Esophagus squamous epithelium (tissue), 5 donors: ENCODE measurements at places on chromosomes 6 and 20.

GRCh38 chr6:112649853-112650252 lies 302.7 kb downstream of the RFPL4B start:
- DNase-seq, result no peak

GRCh38 chr20:46832555-46832954 lies 62.1 kb upstream of the EYA2 start:
- DNase-seq, result no peak

GRCh38 chr20:20663841-20664240 lies 48.6 kb downstream of the RALGAPA2 start:
- DNase-seq, result no peak

DNA sequence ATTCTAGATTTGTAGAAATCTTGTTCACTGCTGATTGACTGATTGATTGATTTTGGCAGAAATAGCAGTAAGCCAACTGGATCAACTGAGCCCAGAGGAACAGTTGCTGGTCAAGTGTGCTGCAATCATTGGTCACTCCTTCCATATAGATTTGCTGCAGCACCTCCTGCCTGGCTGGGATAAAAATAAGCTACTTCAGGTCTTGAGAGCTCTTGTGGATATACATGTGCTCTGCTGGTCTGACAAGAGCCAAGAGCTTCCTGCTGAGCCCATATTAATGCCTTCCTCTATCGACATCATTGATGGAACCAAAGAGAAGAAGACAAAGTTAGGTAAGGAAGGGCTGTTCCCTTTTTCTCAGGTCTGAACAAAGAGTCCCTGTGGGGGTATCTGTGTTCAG lies 31.2 kb downstream of the TREML1 start:
- no peak for DNase-seq

DNA sequence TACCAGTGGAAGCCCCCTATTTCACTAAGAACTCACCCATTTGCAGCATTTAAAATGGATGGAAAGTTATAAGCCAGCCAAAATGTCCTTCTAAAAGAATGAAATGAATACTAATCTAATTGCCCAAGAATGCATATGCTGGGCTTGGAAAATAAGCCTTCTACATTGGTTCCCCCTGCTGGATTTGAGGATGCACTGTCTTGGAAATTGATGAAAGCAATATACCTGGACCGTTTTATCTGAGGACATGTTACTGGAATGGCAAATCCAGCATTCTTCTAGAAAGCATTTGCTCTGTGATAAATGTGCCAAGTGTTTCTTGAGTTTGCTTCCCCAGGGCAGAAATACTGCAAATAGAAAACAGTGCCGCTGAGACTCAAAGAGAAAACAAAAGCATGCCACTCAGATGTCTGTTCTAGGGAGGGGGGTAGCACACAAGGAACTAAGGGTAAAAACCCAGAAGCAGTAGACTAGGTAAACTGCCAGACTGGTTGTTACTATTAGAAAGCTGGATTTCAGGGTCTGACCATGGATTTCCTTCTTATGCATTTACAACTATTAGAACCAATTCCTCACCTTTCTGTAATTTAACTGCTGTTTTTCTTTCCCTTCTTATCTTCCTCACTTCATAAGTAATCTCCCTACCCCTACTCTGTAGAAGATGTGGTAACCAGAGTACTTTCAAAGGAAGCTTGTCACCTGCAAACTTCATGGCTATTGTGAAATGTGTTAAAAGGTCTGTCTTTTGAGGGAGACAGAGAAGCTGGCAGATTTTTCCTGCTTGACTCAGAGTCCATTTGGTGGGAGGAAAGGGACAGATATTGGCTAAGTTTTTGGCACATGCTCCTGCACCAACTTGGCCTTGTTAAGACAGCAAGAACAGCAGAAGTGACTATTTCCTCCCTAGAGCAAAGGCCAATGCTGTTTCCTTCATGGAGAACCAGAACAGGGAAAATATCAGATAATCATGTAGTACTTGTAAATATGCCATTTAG lies 642.6 kb downstream of the KIF16B start:
- DNase-seq, result no peak

GRCh38 chr20:47487175-47487917 lies 14.3 kb upstream of the NCOA3 start:
- no peak for DNase-seq

DNA sequence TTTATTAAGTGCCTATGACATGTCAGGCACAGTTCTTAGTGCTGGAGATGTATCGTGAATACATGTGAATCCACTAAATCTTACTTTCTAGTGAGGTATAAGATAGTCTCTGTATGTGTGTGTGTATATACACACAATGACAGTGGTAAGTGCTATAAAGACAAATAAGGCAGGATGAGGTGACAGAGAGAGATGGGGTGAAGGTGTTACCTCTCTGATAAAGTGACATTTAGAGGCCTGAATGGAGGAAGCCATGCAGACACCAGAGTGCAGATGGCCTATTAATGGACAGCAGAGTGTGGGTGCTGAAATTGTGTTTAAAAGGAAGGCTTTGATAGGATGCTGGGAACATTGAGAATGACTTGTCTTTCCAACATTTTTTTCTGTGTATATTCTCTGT lies 454.3 kb downstream of the CDC5L start:
- DNase-seq, result no peak

- no peak for DNase-seq
Measured at GRCh38 chr6:29980511-29980910, 38.2 kb downstream of the HLA-A start.

DNA sequence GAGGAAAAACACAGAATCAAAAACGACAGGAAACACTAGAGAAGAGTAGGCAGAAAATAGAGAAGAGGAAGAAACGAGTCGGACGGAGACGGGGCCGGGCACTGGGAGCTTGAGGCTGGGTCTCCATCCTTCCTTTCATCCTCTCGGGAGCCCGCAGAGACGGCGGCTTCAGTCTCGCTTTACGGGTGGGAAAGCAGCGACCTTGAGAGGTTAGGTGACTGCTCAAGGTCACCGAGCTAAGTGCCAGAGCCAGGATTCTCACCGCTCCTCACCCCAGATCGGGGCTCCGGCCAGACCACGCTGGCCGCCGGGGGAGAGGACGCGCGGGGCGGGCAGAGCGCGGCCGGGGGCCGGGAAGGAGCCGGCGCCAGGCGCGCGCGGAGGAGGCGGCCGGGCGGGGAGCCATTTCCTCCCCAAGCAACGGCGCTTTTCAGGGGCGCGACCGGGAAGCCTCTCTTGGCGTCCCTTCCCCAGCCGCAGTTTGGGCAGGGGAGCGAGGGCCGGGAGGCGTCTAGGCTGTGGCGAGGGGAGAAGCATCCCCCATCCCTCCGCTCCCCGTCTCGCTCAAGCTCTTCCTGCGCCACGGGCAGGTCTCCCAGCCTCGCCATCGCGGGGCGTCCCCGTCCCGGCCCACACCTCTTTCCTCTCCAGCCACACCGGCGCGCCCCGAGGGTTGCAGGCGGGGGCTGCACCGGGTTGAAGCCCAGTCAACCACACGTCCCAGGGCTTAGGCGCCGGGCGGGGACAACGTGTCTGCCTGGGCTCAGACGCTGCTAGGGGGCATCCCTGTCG lies 24.1 kb upstream of the MAP3K7 start:
- DNase-seq, result no peak

GRCh38 chr6:25346064-25346463 lies 66.9 kb downstream of the CARMIL1 start:
- DNase-seq, result no peak

GRCh38 chr6:502761-503160 lies 111.2 kb downstream of the IRF4 start:
- no peak for DNase-seq

- DNase-seq, result no peak
Measured at GRCh38 chr20:9397928-9398327, 116.5 kb upstream of the LAMP5 start.

GRCh38 chr20:8002056-8002455 lies 17.5 kb downstream of the TMX4 start:
- DNase-seq, result no peak

GRCh38 chr6:11277275-11278206 lies 45.1 kb upstream of the NEDD9 start:
- DNase-seq, result no peak

GRCh38 chr6:1839361-1839760 lies 229.6 kb downstream of the FOXC1 start:
- no peak for DNase-seq

DNA sequence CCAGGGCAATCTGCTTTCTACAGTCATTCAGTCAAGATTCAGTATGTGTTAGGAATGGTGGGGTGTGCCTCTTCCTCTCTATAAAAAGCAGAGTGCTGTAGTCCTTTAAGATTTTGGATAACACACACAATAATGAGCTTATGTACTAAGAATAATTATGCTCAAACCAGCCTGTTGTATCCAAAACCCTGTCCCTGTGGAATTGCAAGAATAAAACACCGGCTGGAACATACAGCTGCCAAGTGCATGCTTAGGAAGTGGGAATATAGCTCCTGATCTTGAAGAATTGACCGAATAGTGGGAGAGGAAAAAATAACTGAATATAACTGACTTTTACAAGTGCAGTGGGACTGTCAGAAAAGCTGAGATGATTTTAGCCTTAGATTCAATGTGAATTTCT lies 979 bp upstream of the MOCS1 start:
- DNase-seq, result no peak

- DNase-seq, result no peak
Measured at GRCh38 chr6:157073596-157073995, 249.7 kb downstream of the TMEM242 start.

GRCh38 chr20:59586613-59587012 lies 17.7 kb upstream of the PHACTR3 start:
- no peak for DNase-seq

- DNase-seq, result no peak
Measured at GRCh38 chr20:23366384-23366783, 4.4 kb downstream of the GZF1 start.

- no peak for DNase-seq
Measured at GRCh38 chr6:88808381-88808780, 155.0 kb downstream of the RNGTT start.

GRCh38 chr20:51731731-51732095 lies 36.5 kb downstream of the ATP9A start:
- DNase-seq, result no peak

DNA sequence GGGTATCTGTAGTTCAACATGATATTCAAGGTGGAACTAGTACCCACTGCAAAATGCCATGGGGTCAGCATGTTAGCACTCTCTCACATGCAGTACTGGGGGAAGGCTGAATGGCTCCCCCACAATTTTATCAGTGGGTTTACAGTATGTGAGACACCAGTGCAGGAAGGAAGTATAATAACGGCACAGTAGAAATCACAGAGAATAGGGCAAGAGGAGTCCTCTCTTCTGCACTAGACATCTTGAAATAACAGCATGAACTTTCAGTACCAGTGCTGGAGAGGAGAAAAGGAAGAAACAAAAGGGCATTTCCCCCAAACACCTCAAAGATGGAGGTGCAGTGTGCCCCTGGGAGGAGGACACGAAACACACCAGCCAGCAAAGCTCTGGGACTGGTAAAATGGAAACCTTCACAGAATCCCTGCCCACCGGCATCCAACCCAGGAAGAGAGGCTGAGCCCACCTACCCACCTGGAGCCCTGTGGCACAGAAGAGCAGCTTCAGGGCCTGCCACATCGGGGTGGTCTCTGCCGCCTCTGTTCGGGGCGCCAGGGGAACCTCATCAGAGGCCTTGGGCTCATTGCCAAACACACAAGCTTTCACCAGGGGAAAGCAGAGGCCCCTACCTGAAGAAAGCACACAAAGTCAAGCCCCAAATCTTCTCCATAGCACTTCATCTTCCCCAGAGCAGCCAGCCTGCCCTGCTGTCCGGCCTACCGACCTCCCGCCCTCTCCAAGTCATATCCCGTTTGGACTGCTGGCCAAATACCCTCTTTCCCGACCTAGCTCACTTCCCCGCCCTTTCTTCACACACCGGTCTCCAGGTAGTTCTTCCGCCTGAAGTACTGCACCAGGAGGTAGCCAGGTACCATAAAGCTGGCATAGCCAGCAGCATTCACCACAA lies 1.2 kb downstream of the SLC35B2 start:
- no peak for DNase-seq

DNA sequence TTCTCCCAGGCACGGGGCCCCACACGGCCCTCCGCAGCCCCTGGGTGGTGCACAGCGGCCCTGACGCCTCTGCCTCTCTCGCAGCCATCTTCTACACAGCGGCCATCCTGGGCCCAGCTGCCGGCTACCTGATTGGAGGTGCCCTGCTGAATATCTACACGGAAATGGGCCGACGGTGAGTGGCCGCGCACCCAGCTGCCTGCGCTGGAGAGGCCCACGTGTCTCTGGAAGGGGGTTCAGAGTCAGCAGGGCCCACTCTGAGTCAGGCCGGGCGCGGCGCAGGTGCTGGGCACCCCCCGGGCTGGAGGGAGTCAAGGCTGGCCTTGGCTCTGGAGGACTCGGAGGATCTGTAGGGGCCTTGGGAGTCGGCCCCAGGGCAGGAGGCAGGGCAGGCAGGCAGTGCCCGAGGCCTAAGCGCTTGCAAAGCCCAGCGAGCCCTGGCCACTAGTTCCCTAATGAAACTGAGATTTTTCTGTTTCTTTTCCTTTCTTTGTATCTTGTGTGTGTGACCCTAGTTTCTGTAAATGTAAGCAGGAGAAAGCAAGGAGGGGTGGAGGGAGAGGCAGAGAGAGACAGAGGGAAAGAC lies 16.4 kb downstream of the SLCO4A1 start:
- no peak for DNase-seq

- no peak for DNase-seq
Measured at GRCh38 chr6:45371924-45372573, 5.7 kb downstream of the SUPT3H start.

DNA sequence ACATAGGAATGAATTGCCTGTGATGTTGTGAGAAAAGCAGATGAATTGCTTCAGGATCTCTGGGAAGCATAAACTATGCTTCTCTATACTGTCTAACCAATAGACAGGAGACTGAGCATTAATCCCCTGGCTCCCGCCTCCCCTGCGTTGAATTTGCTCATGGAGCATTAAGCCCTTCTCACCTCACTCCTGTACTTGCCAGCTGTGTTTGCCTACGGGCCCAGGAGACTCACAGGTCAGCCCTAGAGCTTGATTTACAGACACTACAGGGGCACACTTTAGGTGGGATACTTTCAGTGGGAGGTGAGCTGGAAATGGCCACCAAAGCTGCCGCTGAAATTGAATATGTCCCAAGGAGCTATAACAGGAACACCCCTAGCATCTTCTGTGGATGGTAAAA lies 418.7 kb downstream of the CBLN4 start:
- no peak for DNase-seq

GRCh38 chr6:160489091-160489490 lies 140.9 kb downstream of the SLC22A3 start:
- DNase-seq, result no peak

DNA sequence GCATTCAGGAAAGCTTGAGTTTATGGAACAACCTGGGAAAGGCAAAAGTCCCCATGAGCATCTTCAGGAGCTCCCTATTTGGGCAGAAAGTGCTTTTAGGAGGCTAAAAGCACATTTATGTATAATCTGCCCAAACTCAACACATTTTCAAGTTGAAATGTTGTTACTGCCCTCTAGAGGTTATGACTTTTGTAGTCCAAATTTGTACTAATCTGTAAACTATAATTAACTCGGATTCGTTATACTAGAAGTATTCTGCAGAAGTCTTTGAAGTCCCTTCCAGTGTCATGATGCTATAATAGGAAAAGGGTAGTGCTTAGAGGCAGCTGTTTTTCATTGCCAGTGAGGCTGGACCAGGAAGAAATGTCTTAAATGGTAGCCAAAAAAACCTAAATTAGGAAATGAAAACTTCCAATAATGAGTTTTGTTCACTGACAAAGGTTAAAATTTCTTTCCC lies 44.8 kb upstream of the EMILIN3 start:
- no peak for DNase-seq
